CD4-positive, CD25-positive, alpha-beta regulatory T cell (primary cell): ENCODE measurements at places on chromosomes 6 and 20.

- DNase-seq = no peak
These were observed 81.9 kb downstream of the ERMARD start for GRCh38 chr6:169833258-169833794.

DNA sequence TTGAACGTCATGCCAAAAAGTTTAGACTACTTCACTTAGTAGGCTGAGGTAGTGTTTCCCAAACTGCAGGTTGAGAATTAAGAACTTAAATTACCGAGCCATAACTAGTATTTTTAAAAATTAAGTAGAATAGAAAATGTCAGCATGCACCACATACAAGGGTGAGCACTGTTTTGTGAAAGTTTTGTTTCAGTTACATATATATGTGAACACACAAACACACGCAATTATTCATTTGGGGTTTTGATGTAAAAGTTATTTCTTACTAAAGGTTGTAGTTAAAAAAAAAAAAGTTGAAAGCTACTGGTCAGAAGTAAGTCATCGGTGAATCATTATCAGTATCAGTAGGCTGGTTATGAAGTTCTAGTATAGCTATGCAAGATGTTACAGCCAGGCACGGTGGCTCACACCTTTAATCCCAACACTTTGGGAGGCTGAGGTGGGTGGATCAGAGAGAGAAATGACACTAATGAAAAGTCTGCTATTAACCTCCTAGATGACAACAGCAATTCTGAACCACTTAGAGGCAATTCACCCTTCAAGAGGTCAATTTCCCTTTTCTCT lies 24.1 kb downstream of the FASTKD5 start:
- no peak for DNase-seq

GRCh38 chr20:51184289-51184688 lies 161.4 kb upstream of the KCNG1 start:
- DNase-seq = no peak

DNA sequence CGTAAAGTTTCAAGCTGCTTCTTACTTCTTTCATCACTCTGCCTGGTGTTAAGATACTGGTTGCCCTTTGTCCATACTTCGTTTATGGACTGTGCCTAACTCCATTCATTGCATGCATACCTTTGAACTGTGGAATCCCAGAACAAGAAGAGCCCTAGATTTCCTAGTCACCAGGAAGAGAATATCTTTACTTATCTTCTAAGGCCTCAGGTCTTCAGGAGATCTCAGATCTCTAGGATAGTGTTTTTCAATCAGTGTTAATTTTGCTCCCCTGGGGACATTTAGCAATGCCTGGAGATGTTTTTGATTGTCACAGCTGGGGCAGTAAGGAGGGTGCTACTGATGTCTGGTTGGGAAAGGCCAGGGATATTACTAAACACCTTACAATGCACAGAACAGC lies 35.5 kb upstream of the GJA1 start:
- DNase-seq = no peak

DNA sequence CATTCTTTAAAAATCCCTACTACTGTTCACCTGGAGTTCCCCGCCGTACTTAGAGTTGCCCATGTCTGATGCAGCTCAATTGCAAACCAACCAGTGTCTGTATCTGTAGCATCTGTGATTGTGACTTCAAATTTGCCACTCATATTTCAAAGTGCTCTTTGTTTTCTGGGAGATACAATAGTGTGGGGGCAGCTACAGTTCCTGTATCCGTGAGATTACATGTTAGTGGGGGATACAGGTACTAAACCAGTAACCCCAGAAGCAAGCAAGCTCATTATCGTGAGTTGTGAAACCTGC lies 140.9 kb downstream of the ANKRD60 start:
- no peak for DNase-seq

DNA sequence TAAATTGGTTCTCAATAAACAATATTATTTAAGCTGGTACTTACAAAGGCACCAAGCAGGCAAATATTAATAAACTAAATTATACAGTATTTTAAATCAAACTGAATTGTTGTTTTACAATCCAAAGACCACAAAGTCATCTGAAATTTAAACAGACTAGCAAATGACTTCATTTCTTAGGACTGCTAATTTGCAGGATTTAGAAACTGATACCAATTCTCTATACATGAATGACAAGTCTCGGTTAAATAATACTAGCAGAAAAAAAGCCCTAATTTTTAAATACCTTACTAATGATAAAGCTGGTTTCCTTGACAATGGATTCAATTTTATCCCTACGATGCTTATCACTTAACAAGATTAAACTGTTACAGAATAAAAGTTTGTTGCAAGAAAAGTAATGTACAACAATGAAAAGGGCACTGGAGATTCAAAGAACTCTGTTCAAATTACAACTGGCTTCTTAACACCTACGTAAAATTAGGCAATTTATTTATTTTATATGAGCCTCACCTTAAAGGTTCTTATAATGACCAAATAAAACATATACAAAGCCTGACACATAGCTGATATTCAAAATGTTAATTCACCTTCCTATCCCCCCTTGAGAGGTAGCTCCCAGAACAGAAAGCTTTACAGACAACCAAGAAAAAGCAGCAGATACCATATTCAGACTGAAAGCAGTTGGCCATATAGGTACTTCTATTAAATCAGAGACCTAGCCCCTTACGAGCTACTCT lies 33.1 kb downstream of the HBS1L start:
- DNase-seq = no peak

- DNase-seq = no peak
These were observed 23.9 kb downstream of the SPDEF start for GRCh38 chr6:34532230-34532629.

DNA sequence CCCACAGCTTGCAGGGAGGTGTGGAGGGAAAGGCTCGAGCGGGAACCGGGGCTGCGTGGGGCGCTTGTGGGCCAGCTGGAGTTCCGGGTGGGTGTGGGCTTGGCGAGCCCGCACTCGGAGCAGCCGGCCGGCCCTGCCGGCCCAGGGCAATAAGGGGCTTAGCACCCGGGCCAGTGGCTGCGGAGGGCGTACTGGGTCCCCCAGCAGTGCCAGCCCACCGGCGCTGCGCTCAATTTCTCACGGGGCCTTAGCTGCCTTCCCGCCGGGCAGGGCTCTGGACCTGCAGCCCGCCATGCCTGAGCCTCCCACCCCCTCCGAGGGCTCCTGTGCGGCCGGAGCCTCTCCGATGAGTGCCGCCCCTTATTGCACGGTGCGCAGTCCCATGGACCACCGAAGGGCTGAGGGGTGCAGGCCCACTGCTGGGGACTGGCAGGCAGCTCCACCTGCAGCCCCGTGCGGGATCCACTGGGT lies 1242.2 kb upstream of the EYS start:
- no peak for DNase-seq

DNA sequence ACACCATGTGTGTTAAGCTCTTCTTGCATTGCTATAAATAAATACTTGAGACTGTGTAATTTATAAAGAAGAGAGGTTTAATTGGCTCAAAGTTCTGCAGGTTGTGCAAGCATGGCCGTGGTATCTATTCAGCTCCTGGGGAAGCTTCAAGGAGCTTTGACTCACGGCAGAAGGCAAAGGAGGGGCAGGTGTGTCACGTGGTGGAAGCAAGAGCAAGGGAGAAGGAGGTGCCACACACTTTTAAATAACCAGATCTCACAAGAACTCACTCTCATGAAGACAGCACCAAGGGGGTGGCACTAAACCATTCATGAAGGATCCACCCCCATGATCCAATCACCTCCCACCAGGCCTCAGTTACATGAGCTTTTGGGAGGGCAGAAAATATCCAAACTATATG lies 193.7 kb downstream of the ERMARD start:
- DNase-seq = no peak

DNA sequence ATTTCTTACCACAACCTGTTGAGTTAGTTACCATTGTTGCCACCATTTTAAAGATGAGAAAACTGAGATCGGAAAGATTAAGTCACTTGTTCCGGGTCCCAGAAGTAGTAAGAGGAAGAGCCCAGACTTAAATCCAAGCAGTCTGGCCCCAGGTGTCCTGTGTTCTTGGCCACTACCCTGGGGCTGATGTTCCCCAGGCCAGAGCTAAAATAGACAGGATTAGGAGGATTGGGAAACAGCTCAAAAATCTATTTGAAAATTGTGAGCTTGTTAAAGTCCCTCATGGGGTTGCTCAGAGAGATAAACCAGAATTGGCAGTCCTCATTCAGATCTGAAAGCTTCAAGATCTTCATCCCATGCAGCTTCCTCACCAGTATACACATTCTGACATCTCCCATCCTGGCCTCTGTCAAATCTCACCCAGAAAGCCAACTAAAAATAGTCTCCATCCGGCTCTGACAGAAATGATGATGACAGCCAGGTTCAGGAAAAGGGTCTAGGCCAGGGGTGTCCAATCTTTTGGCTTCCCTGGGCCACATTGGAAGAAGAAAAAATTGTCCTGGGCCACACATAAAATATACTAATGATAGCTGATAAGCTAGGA lies 62.0 kb downstream of the GFOD1 start:
- no peak for DNase-seq

DNA sequence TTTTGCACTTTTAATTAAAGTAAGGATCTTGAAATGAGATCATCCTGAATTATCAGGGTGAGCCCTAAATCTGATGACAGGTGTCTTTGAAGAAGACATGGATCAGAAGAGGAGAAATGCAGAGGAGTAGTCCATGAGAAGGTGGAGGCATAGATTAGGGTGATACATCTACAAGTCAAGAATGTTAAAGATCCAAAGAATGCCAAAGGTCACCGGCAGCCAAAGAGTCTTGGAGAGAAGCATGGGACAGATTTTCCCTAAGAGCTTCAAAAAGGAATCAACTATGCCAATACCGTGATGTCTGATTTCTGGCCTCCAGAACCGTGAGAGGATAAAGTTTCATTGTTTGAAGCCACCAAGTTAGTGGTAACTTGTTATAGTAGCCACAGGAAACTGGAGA lies 59.0 kb upstream of the THEMIS start:
- DNase-seq = no peak

GRCh38 chr6:161917645-161918044 lies 643.8 kb upstream of the AGPAT4 start:
- no peak for DNase-seq

DNA sequence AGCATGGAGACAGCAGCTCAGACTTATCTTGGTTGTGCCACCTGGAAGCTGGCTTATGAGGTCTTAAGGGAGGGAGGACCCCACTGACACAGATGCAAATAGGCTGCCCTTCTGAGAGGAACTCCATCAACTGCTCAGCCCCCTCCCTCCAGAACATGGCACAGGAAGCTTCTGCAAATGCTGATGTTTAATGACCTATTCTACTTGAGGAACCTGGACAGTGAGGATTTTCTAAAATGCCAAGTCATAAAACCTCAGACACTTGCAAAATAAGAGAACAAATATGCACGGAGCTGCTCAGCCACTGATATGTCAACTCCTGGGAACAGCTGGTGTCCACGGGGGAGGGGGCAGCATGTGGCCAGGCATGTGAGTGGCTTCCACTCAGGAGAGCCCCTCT lies 3.5 kb downstream of the CST9 start:
- no peak for DNase-seq

GRCh38 chr20:41095110-41095969 lies 42.0 kb upstream of the PLCG1 start:
- peak; percentile 72 for DNase-seq

- no peak for DNase-seq
These were observed 10.3 kb upstream of the GMPR start for GRCh38 chr6:16228043-16228442.

- DNase-seq = no peak
These were observed 124.1 kb downstream of the GRIK2 start for GRCh38 chr6:101517632-101518031.

DNA sequence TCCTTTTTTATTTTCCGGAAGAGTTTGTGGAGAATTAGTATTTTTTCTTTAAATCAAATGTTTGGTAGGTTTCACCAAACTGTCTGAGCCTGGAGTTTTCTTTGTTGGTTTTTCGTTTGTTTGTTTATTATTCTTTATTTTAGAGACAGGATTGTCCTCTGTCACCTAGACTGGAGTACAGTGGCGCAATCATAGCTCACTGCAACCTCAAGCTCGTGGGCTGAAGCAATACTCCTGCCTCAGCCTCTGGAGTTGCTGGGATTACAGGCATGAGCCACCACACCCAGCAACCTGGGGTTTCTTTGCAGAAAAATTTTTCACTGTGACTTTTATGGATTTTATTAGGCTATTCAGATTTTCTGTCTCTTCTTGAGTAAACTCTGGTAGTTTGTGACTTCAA lies 120.2 kb upstream of the LOC128125822 start:
- no peak for DNase-seq

DNA sequence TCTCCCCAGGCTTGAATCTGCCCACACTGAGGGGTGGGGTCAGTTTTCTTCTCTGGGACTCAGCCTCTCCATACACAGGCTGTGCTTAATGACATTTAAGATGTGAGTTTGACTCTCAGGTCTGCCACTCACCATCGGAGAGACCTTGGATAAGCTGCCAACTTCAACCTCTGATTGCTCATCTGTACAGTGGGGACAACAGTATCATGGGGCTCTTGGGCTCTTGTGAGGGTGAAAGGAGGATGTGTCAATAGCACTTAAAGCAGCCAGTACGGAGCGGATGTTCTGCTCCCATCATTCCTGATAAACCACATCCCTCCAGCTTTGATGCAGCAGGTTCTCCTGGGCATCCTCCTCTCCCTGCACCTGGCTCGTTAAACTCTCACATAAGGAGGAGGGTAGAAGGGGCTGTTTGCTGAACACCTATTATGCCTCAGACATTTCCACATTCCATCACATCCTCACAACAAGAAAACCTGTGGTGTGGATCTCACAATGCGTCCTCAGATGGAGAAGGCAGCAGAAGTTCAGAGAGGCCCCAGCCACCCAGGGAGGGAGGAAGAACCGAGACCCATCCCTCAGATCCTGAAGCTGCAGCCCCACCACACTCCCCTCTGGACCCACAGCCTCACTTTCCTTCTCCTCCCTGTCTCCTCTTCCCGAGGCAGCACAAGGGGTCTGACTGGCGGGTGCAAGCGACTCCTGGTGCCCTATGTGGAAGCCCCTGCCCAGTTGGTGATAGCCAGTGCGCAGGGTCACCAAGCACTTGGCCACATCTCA lies 1.9 kb upstream of the PDYN start:
- no peak for DNase-seq

DNA sequence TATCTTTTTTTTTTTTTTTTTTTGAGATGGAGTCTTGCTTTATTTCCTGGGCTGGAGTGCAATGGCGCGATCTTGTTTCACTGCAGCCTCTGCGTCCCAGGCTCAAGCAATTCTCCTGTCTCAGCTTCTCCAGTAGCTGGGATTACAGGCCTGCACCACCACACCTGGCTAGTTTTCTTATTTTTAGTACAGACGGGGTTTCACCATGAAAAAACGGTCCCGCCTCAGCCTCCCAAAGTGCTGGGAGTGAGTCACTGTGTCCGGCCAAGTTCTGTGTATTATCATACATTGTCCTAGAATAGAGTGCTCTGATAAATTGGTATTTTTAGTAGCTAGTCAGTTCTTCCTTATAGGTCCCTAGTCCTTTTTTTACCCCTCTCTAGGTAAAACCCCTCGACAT lies 2.8 kb downstream of the SNRPC start:
- DNase-seq = no peak
